CD4-positive, alpha-beta T cell (primary cell): ENCODE measurements at places on chromosomes 4 and X.

DNA sequence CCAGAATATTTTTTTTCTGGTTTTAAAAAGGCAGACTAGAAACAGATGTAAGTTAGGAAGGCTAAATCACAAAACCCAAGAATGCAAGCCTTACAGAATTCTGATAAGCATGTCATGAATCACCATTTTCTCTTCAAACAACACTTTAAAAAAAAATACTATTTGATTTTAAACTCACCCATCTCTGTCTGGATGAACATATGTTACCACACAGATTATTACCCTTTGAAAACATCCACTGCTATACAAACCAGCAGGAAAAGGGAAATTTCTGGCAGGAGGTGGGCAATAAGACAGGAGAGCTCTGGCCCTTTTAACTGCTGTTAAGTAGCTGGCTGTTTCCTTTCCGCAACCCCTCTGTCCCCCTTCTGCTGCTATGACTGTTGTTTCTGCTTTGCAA is 317.7 kb upstream of the NOCT start:
- DNase-seq = no peak

GRCh38 chr4:23881052-23881501 is 8.8 kb downstream of the PPARGC1A start:
- no peak for DNase-seq

GRCh38 chr4:151882072-151882803 is 121.4 kb upstream of the GATB start:
- no peak for DNase-seq

DNA sequence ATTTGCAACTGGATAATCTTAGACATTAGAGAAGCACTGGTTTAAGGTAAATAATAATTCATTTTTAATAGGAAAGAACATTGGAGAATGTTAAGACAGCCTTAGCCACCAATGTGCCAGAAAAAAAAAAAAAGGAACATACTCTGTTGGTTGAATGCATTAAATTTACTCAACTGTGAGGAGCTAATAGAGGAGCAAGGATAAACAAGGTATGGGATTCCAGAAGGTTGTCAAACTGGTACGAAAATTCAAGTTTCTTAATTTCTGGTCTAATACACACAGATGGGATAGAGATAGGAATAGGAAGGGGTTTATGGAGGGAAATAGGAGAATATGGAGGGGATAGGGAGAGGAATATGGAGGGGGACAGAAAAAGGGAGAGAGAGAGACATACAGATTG is 1096.6 kb downstream of the ARAP2 start:
- no peak for DNase-seq

- DNase-seq = no peak
Observed at GRCh38 chr4:155072417-155072816, 136.0 kb upstream of the NPY2R start.
